ENCODE measurements at places on chromosomes 11 and 22.

GRCh38 chr22:49825436-49825835 is 2.2 kb downstream of the BRD1 start:
- DNase-seq: no peak

DNA sequence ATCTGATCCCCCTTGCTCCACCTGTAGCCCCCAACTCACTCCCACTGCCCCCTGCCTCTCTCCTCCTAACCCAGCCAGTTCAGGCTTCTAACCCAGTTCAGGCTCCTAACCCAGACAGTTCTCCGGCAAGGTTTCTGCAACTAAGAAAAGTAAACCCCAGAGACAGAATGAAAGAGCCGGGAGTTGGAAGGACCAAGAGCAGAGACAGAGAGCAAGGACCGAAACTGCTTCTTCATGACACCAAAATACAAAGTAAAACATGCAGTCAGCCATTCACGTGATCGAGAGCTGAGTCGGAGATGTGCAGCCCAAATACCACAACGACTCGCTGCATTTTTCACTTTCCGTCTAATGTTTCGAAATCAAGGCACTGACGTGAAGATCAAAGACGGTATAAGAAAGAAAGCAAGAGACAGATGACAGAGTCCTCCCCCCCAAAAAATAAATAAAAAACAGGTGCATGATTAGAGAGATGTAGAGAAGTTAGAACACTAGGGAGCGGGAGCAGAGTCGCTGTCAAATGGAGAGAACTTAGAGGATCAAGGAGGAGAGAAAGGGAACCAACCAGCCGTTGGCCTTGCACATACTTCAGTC is 884 bp downstream of the IL10RA start:
- no peak for DNase-seq

- DNase-seq: no peak
These were observed 261.5 kb downstream of the BRD1 start for GRCh38 chr22:49566141-49566541.

DNA sequence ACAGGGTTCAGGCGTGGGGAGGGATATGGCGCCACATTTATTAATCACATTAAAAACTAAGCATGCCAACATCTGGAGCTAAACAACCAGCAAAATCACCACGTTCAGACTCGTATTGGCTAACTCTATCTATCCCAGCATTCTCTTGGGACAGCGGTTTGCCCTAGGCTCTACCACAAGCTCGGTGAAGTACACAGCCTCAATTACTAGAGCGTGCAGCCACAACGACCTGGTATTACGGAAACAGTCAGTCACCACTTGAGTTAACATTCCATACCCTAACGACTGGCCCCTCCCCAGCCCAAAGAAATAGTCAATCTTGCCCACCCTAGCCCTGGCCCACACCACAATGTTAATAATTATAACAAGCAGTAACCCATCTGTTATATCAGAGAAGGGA is 32.1 kb downstream of the APOL5 start:
- DNase-seq: peak; percentile 24

- DNase-seq: no peak
These were observed 12.7 kb upstream of the FOLR1 start for GRCh38 chr11:72179049-72179803.

DNA sequence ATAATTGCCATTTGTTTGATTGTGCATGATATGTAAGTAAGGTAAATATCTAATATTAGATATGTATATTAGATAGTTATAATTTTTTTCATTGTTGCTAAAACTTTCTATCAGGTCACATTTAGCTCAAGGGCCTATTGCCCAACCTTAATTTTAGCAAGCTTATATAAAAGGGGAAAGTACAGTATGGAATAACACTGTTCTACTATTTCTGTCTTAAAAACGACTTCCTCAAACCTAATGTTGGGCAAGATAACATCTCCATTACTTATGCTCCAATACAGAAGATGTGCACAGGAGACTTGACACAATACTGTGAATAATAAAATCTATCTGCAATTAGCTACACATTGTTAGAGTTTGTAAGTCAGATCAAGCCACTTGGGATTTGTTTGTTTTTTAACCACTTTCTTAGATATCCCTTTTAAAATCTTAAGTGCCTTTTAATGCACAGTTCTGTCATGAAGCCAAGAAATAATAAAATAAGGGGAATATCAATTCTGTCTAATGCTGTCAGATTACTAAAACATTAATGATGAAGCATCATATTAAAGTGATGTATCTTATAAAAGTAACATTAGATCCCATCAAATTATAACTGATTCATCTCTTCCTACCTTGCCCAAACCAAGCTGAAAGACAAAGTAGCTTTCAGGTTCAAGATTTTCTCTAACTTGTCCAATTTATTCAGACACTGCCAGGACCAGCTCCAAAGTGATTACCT is 98.1 kb downstream of the SIK3 start:
- DNase-seq: no peak

DNA sequence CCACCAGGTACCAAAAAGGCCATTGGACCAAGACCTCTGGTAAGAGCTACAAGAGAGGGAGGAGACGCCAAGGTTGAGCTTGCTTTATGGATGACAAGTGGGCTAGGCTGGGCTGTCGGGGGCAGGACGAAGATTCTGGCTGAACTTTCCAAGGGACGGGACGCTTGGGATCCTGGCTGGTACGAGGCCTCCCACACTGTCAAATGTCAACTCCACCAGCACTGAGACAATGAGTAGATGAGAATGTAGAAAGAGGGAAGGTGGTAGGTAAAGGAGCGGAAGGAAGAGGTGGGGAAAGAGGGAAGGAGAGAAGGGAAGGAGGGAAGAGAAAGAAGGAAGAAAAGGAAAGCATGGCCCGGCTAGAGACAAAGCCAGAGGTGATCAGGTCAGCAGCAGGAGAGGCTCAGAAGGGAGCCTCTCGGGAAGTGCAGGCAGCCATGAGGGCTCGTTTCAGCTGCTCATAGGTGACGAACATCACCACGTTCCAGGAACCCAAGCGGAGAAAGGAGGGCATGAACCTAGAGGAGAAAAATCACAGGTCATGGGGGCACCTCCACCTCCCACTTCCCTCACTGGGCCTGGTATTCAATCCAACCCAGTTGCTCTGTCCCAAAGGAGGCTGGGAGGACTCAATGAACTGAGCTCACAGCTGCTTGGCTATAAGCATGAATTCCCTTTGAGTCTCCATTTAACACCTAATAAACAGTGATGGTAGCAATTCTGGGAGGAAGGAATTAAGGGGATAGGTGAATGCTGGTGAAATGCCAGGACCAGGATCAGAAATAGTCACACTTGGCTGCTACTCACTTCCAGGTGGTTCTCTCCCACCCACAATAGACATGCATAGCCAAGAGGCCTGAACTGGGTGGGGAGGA is 7.8 kb downstream of the UCP2 start:
- no peak for DNase-seq

DNA sequence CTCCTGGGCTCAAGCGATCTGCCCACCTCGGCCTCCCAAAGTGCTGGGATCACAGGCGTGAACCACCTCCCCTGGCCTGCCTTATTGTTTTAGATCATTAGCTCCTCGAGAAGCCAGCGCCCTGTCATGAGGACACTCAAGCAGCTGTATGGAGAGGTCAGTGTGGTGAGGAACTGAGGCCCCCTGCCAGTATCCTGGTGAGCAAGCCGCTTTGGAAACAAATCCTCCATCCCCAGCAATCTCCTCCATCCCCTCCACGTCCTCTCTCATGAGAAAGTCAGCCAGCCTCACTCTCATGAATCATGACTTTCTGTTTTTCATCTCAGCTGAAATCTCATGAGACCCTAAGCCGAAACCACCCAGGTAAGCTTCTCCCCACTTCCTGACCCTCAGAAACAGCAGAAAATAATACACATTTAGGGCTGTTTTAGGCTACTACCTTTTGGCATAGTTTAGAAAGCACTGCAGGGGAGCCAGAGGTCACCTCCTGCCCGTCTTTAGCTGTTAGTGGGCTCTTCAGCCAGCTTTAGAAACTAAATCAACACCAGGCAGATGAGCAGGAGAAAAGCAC is 56.0 kb downstream of the CTTN start:
- no peak for DNase-seq

Measured in mesendoderm (in vitro differentiated cells).